ENCODE measurements at places on chromosomes 13 and 19.

DNA sequence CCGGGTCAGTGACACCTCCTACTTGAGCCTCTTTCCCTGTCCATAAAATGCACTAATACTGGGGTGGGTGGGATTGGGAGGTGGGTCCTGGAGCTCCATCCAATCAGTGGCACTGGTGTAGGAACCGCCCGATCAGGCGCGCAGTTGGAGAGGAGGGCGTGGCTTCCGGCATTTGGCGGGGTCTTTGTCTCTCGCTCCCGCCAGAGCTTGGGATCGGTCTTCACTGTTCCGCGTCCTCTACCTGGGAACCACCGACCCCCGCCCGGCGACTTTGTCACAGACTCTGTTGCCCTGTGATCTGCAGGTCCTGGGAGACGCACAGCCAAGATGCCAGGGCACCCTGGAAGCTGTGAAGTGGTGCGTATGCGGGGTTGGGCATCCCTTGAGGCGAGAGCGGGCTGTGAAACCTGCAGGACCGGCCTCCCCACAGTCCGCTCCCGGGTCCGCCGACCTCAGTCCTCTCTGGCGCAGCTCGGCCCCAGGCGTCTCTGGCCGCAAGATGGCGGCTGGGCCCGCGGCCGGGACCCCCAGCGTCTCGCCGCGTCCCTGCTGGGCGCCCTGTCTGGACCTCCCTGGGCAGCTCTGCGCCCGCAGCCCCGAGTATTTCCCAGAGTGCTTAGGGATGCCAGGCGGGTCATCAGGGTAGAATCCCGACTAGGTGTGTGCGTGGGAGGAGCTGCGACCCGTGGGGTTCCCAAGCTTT, 41.6 kb upstream of the ZNF730 start:
- no peak for DNase-seq

DNA sequence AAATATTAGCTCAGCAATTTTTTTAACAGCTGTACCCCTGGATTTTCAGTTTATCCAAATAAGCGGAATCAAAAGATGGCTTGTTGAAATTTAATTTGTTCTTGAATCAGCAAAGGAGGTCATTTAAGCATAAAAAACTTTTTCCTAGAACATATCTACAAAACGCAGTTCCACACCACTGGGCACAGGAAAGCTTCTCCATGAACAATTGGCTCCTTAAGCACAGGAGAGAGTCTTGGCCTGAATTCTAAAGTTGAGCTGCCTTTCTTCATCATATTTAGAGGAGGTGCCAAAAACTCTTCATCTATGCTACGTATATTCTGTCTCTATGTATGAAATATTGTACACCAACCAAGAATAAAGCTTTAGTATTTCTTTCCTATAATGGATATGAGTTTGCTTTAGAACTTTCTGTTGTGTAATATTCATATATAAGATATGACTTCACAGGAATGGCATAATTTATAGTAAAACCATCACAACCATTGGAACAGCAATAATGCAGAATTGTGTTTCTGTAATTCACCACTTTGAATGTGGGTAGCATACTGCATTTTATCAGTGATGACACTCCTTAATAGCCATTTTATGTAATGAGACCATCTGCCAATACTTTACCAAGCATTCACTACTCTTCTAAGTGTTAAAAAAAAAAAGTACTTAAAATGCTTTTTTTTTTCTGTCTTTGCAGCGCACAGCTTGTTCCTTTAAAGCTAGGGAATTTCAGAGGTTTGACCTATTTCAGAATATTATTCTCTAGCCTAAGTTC, 263.7 kb downstream of the SLITRK6 start:
- no peak for DNase-seq

GRCh38 chr13:109567315-109567714, 219.1 kb downstream of the IRS2 start:
- DNase-seq: no peak

DNA sequence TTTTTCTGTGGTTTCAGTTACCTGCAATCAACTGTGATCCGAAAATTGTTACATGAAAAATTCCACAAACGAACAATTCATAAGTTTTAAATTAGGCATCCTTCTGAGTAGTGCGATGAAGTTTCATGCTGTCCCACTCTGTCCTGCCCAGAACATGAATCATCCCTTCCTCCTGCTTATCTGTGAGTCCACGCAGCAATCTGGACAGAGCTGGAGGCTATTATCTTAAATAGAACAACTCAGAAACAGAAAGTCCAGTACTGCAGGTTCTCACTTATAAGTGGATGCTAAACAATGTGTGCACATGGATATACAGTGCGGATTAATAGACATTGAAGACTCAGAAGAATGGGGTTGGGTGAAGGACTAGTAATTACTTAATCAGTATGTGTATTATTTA, 583.7 kb upstream of the SPRY2 start:
- DNase-seq: peak; percentile 45

DNA sequence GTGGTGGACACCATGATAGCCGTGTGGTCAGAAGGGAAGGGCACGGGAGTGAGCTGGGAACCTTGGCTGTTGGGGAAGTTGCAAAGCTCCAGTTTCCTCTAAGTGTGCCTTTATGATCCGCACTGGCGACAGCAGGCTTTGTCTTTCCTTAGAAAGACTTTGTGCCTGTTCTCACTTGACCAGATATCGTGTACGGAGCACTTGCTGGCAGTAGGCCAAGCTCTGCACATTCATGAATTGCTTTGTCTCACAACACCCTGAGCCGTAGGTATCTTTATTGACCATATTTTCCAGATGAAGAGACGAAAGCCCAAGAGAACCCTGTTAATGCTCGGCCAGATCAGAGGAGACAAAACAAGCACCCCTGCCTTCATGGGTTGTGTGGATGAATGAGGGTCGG, 15.1 kb downstream of the CUL4A start:
- DNase-seq: no peak

GRCh38 chr13:112873851-112874750, 94.9 kb upstream of the MCF2L start:
- no peak for DNase-seq

DNA sequence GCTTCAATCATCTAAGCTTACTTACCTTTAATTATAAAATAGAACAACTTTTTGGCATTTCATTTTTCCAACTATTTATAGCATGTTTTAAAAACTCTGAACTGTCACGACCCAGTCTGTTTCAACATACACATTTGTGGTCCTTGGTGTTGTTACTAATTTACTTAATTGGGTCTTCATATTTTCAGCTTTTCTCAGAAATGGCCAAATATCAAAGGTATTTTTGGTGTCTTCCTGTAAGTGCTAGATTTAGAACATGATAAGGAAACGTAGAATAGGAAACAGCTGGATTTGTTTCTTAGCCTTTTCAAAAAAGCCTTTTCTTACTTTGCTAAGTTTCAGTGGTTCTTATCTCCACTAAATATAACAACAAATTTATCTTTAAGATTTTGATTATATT, 11.4 kb downstream of the LPAR6 start:
- no peak for DNase-seq

DNA sequence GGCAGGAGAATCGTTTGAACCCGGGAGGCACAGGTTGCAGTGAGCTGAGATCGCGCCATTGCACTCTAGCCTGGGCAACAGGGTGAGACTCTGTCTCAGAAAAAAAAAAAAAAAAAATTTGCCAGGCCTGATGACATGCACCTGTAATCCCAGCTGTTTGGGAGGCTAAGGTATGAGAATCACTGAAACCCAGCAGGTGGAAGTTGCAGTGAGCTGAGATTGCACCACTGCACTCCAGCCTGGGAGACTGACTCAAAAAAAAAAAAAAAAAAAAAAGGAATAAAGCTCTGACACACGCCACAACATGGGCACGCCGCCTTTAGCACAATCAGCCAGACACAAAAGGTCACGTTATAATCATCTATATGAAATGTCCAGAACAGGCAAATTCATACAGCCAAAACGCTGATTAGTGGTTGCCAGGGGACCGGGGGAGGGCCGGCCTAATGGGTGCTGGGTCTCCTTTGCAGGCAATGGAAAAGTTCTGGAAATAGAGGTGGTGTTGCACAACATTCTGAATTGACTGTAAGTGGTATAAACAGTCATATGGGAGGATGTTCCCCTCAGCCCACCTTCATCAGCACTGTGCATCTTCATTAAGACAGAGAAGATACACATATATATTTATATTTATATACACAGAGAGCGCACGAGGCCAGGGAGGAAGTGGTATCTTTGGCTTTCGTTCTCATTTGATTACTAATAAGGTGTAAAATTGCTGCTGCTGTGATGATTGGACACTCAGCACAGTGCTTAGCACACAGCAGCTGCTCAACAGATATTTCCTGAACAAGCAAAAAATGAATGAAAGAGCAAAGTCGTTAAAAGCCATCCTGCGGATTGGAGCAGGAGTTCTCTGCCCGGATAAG, 3.8 kb downstream of the HSPBP1 start:
- no peak for DNase-seq

GRCh38 chr13:108741930-108742329, 112.5 kb downstream of the MYO16 start:
- no peak for DNase-seq

DNA sequence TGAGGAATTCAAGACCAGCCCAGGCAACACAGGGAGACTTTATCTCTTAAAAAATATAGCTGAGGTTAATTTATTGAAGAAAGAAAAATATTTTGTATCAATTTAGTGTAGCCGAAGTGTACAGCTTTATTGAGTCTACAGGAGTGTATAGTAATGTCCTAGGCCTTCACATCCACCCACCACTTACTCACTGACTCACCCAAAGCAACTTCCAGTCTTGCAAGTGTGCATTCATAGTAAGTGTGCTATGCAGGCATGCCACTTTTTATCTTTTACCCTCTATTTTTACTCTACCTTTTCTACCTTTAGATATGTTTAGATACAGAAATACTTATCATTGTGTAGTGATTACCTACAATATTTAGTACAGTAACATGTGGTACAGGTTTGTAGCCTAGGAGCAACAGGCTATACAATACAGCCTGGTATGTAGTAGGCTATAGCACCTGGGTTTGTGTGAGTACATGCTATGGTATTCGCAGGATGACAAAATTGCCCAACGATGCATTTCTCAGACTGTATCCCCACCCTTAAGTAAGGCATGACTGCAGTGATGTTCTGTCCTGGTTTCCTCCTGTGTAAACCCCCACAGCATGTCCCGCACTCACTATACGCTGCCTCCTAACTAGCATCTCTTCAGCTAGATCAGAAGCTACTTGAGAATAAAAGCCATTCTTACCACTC, 15.3 kb upstream of the ATP12A start:
- DNase-seq: no peak

DNA sequence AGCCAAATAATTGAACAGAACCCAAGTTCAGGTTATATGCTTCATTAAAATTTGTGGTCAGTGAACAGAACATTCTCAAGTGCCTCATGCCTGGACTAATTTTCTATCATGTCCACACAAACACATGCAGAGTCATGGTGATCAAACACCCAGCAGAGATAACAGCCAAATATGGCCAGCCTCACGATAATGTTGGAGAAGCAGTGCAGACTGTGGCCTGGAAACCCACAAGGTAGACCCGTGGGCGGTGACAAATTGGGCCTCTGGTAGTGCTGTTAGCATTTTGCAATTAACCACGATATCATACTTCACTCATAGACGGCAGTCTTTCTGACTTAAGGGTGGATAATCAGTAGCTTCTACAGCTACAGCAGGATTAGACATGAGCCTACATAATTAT, 35.0 kb upstream of the VWA8 start:
- no peak for DNase-seq

DNA sequence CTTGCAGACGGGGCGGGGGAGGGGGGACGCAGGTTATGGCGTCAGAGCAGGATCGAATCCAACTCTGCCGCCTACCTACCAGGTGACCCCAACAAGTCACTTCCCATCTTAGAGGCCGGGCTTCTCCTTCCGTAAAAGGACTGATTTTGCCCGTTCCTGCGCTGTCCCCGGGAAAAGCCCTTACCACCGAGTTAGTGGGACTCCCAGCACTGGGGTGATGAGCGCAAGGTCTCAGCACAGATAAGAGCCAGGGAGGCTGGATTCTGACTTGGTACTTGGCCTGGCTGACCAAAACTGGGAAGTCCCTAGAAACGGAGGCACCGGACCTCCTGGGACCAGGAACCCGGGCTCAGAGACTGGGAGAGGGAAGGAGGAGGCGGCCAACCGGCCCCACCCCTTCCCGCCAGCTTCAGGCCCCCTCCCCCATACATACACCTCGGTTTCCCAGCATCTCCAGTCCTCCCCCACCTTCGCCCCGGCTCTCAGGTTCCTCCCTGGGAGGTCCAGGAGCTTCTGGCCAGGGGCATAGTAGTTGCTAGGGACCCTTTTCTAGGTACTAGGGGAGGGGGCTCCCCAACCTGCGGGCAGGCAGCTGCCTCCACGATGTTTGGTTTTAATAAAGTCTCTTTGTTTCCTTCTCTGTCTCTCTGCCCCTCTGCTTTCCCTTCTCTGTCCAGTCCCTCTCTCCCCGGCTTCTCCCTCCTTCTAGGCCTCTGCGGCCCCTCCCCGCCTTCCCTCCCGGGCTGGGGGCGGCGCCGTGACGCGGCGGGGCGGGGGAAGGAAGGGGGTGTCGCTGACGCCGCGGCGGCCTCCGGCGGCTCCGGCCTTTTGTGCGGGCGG, at the start of gene GRAMD1A:
TSS of gene GRAMD1A (plus strand) at position 826 of the 840 bp plus-strand sequence. CDS start 156 bp downstream, outside the sequence.
- no peak for DNase-seq

DNA sequence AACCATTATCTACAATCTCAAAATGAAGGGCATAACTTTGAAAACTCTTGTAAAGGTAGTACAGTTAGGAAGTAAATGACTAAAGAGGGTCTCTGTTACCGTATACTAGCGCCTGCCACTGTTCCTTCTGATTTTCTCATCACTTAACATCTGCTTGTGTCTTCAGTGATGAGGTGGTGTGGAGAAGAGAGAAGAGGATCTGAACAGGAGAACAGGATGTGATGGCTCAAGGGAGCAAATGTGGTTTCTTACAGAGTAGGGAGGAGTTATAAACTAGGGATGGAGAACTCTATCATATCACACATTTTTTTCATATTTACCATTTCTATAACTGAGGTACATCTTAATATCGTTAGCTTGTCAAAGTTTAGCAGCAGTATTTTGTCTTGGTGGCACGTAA, 1.1 kb downstream of the KCTD4 start:
- DNase-seq: no peak

DNA sequence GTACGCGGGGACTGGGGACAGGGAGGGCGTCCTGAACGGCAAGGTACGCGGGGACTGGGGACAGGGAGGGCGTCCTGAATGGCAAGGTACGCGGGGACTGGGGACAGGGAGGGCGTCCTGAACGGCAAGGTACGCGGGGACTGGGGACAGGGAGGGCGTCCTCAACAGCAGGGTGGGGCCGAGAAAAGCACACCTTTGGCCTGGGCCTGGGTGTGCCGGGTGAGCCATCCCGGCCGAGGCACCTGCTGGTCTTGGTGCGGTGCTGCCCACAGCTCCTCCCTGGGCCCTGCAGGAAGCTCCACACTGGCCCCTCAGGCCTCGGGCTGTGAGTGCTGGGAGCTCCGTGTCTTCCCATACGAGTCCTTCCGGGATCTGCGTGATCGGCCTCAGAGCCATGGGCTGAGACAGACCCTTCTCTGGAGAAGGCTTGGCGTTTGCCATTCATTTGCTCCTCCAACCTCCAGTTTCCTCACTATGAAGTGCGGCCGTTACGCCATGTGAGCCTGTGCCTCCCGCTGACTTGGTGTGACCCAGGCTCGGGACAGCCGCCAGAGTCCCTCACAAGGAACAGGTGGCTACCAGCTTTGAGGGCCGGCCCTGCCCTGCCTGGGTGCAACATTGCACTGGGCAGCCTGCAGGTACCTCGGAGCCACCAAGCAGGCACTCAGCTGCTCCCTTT, 7.8 kb upstream of the ZNF554 start:
- DNase-seq: no peak

GRCh38 chr13:113000575-113000974, 31.6 kb downstream of the MCF2L start:
- no peak for DNase-seq
